GM12878 (cell line): ENCODE measurements at places on chromosomes 6 and 20. TPM values are rescaled to one million over a fixed set of nuclear protein-coding genes. Genes with fewer than 3 reads are reported as not detected.

- H3K27ac ChIP-seq, result peak overlapping the region; percentile 40; the same call in 1 of the 2 replicates
- H3K4me1 ChIP-seq, result peaks cover 26% of the 10 kb centered on the region
- no peak for DNase-seq
- no peak overlapping the region for H3K4me3 ChIP-seq
Measured at GRCh38 chr20:5073660-5074231, 46.0 kb downstream of the PCNA start.

DNA sequence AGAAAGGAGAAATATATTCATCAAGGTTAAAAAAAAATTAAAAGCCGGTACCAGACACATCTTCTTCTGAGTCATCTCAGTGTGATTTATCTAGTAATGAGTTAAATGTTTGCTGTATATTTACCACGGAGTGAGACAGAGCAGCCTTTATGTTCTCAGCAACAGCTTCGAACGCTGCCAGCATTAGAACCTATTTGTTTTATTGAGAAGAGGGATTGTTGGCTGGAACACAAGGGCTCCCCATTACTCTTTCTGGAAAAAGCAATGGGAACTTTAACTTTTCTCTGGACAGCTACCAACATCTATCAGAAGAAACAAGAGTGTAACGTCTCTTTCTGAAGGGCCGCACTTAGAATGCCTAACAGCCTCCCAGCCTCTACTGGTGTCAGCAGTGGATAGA lies 105.3 kb upstream of the TAB2 start:
- no peaks in the 10 kb centered on the region for H3K36me3 ChIP-seq
- H3K27ac ChIP-seq, result peak overlapping the region; percentile 54
- peaks cover 46% of the 10 kb centered on the region for H3K4me1 ChIP-seq
- no peak for DNase-seq
- no peak overlapping the region for H3K4me3 ChIP-seq
- H3K27me3 ChIP-seq, result no peaks in the 10 kb centered on the region

- no peak for DNase-seq
- H3K4me1 ChIP-seq, result peaks cover 11% of the 10 kb centered on the region
- peak overlapping the region; percentile 91 for H3K4me3 ChIP-seq
- H3K36me3 ChIP-seq, result peaks cover 3% of the 10 kb centered on the region; the same call in 1 of the 2 replicates
Measured at GRCh38 chr6:31861919-31862343, 690 bp downstream of the NEU1 start.

- H3K27me3 ChIP-seq, result no peaks in the 10 kb centered on the region
- no peaks in the 10 kb centered on the region for H3K4me1 ChIP-seq
- H3K4me3 ChIP-seq, result no peak overlapping the region
- H3K27ac ChIP-seq, result no peak overlapping the region
- no peaks in the 10 kb centered on the region for H3K36me3 ChIP-seq
- DNase-seq, result no peak
Measured at GRCh38 chr6:16019462-16019861, 109.4 kb upstream of the MYLIP start.

DNA sequence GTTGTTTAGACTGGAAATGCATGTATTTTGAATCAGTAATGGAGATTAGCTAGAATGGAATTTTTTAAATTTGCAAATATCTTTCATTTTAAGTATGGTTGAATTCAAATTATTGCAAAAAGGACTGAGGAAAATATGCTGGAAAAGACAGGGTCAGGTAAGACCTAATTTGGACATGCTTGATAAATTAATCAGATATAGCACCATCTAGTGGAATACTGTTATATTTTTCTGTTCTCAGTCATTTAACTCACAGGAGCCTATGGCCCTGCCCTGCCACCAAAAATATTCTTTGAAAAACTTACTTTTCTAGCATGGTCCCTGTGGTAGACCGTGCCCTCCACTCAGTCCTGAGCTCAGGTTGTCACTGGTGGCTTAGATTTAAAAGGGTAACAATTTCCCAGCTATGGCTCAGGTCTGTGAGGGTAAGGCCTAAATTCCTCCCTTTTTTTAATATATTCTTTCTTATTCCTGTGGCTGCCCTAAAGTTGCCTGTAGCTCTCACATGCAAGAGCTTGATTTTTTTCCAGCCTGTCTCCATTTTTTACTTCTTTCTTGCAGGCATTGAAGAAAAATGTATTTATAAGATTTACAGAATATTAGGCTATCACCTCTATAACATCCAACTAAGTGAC lies 25.3 kb upstream of the KIAA1586 start:
- H3K4me1 ChIP-seq, result no peaks in the 10 kb centered on the region
- H3K4me3 ChIP-seq, result no peak overlapping the region
- H3K36me3 ChIP-seq, result no peaks in the 10 kb centered on the region
- H3K27me3 ChIP-seq, result no peaks in the 10 kb centered on the region
- no peak for DNase-seq
- no peak overlapping the region for H3K27ac ChIP-seq

DNA sequence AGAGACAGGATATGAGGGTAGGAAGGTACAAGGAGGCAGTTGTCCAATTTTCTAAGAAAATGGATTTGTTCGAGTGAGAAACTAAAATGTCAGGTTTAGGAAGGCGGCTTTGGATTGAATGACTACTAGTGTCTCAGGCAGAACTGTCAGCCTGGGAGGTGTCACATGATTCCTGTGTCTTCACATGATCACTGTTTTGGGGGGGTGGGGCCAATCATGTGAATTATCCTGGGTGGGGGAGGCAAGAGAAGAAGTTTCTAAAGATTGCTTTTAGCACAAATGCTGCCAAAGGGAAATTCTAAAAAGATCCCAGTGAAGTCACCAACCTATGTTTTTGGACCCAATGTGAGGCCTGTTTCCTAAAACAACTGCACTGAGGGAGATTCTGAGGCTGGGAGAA lies 2.3 kb downstream of the SIRPA start:
- peaks cover 38% of the 10 kb centered on the region for H3K4me1 ChIP-seq
- DNase-seq, result no peak
- H3K27me3 ChIP-seq, result no peaks in the 10 kb centered on the region
- peak overlapping the region; percentile 72 for H3K27ac ChIP-seq

RAD21L1 gene
- not detected in 2 replicates for polyA plus RNA-seq

MYB gene
- 26.8 and 29.8 TPM in 2 replicates for polyA plus RNA-seq

DNA sequence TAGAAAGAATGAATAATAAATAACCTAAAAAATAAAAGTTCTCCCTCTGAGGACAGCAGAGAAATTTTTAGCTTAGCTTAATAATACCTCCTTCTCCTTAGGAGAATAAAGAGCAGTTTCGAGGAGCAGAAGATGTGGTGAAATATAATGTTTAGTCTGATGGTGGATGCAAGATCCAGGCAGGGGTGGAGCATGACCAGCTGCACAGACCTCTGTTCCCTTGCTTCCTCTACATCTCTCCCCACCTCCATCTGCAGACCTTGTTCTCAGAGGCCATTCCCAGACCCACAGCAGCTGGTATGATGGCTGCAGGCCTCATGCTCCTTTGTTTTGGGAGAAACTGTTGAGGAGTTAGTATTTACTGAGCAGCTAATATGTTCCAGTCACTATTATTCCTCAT lies 1.5 kb downstream of the BTN3A2 start:
- H3K27ac ChIP-seq, result no peak overlapping the region; the same call in 1 of the 2 replicates
- H3K27me3 ChIP-seq, result no peaks in the 10 kb centered on the region
- H3K4me1 ChIP-seq, result peaks cover 6% of the 10 kb centered on the region
- no peak for DNase-seq

- no peaks in the 10 kb centered on the region for H3K36me3 ChIP-seq
- H3K4me1 ChIP-seq, result peaks cover 64% of the 10 kb centered on the region
- no peak for DNase-seq
- peak overlapping the region; percentile 83 for H3K27ac ChIP-seq
- no peak overlapping the region for H3K4me3 ChIP-seq
Measured at GRCh38 chr6:37547564-37548061, 47.9 kb upstream of the CCDC167 start.

GRCh38 chr6:116156405-116157326 lies 30.7 kb upstream of the COL10A1 start:
- H3K4me1 ChIP-seq, result no peaks in the 10 kb centered on the region
- H3K36me3 ChIP-seq, result no peaks in the 10 kb centered on the region
- no peak overlapping the region for H3K27ac ChIP-seq
- H3K4me3 ChIP-seq, result no peak overlapping the region
- no peaks in the 10 kb centered on the region for H3K27me3 ChIP-seq
- DNase-seq, result no peak

- H3K27me3 ChIP-seq, result peaks cover 17% of the 10 kb centered on the region; the same call in 1 of the 2 replicates
- H3K4me1 ChIP-seq, result no peaks in the 10 kb centered on the region
- no peaks in the 10 kb centered on the region for H3K36me3 ChIP-seq
- H3K27ac ChIP-seq, result no peak overlapping the region
- no peak overlapping the region for H3K4me3 ChIP-seq
- no peak for DNase-seq
Measured at GRCh38 chr6:90072501-90072900, 178.2 kb downstream of the GJA10 start.

PTCRA gene
- polyA plus RNA-seq, result 0.20 and 0.24 TPM in 2 replicates

GRCh38 chr6:157037165-157037564 lies 260.0 kb downstream of the ARID1B start:
- no peaks in the 10 kb centered on the region for H3K27me3 ChIP-seq
- no peak overlapping the region for H3K4me3 ChIP-seq
- no peak for DNase-seq
- H3K4me1 ChIP-seq, result no peaks in the 10 kb centered on the region

DNA sequence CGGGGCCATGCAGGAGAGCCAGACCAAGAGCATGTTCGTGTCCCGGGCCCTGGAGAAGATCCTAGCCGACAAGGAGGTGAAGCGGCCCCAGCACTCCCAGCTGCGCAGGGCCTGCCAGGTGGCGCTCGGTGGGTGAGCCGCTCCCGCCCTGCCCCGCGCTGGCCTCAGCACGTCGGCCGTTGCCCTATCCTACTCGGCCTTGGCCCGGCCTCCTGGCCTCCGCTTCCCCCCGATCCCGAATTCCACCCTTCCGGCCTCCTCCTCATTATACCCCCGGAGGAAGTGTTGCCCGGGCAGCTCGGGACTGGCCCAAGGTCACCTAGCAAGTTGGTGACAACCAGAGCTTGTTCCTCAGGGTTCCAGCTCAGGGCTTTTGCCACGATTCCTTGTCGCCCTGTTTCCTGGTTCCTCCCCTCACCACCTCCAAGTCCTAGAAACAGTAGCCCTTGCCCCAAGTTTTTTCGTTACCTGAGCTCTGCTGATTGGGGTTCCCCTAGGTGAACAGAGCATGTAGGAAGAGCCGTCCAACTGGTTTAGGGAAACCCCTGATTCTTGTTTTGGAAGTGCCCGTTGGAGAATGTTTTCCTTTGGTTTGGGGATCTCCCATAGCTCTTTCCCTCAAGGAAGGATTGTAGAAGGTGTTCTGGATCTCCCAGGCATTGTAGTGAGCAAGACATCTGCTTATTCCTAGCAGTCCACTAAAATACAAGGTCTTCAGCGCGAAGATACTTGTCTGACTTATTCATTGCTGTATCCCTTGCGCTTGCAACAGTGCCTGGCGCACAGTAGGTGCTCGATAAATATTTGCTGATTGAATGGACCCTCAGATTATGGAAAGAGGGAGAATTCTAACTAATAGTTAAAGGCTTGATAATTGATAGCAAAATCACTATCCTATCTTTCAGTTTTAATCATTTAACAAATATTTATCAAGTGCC lies 641 bp downstream of the ARFGEF2 start:
- no peaks in the 10 kb centered on the region for H3K36me3 ChIP-seq
- H3K4me1 ChIP-seq, result peaks cover 24% of the 10 kb centered on the region
- H3K27me3 ChIP-seq, result no peaks in the 10 kb centered on the region
- H3K27ac ChIP-seq, result peak overlapping the region; percentile 91
- no peak for DNase-seq

NKAIN4 gene
- polyA plus RNA-seq, result 0.11 TPM in 1 of 2 replicates, not detected in the other

DNA sequence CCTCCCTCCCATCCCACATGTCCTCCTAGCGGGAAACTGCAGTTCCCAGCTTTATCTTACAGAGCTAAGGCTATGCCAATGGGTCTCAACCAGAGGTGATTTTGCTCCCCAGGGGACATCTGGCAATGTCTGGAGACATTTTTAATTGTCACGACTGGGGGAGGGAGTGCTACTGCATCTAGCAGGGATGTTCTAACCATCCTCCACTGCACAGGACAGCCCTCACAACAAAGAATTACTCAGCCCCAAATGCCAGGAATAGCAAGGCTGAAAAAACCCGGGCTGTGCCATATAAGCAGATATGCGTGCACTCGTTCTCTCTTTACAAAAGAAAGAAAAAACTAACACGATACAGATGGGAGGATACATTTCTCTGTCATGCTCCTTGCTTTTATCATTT lies 8.5 kb downstream of the MRPS18A start:
- H3K4me3 ChIP-seq, result no peak overlapping the region
- no peaks in the 10 kb centered on the region for H3K27me3 ChIP-seq
- H3K27ac ChIP-seq, result no peak overlapping the region
- peaks cover 4% of the 10 kb centered on the region; the same call in 1 of the 2 replicates for H3K4me1 ChIP-seq
- peaks cover 27% of the 10 kb centered on the region for H3K36me3 ChIP-seq
- no peak for DNase-seq

GRCh38 chr6:8881663-8882062 lies 446.3 kb upstream of the SLC35B3 start:
- no peaks in the 10 kb centered on the region for H3K36me3 ChIP-seq
- H3K27ac ChIP-seq, result no peak overlapping the region
- no peaks in the 10 kb centered on the region for H3K4me1 ChIP-seq

DNA sequence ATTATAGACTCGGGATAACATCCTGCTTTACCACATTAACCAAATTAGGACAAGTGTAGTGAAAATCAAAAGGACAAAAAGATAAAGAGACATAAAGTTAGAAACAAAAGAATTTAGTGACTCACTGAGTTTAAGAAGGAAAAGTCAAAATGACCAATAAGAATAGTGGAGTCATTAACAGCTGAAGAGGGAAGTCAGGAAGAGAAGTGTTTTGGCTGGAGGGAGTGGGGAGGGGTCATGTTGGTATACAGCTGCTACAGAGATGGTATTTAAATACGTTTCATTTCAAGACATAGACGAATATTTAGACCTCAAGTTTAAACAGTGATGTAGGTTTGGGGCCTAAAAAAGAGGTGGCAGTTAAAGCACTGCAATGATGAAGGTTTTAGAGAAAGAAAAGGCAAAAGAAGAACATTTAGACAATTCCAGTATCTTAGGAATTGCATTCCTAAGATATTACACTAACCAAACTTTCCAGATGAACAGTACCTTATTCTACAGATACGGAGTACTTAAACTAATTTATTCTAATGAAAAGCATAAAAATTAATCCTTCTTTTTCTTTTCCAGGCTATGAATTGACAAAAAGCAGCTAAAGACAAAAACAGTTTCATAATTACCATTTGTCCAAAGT lies 10.6 kb downstream of the FKBP5 start:
- H3K36me3 ChIP-seq, result no peaks in the 10 kb centered on the region
- DNase-seq, result no peak
- H3K27ac ChIP-seq, result no peak overlapping the region
- peaks cover 6% of the 10 kb centered on the region for H3K4me1 ChIP-seq
- H3K4me3 ChIP-seq, result no peak overlapping the region

- no peak for DNase-seq
- H3K27me3 ChIP-seq, result no peaks in the 10 kb centered on the region
Measured at GRCh38 chr6:105095139-105095538, 84.7 kb downstream of the POPDC3 start.

DNA sequence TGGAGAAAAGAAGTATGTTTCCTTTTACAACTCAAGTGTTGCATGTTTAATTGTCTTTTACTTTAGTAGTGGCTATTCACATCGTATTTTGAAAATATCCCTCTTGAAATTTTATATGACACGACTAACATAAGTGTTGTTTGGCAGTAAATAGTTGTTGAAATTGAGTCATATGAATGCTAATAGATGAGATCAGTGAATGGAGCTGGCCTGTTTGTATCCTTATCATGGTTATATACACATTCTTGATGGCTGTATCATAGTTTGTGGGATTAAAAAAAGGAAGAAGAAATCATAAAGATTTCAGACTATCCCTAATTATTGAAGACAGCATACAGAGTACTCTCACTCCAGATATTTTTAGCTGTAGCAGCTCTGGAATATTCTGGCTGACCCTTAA lies 8.2 kb upstream of the RAE1 start:
- no peaks in the 10 kb centered on the region for H3K27me3 ChIP-seq
- H3K27ac ChIP-seq, result no peak overlapping the region
- H3K36me3 ChIP-seq, result no peaks in the 10 kb centered on the region
- H3K4me1 ChIP-seq, result no peaks in the 10 kb centered on the region

VGLL2 gene
- polyA plus RNA-seq, result not detected in 2 replicates

C6orf15 gene
- not detected in 2 replicates for polyA plus RNA-seq
